ENCODE measurements at places on chromosomes 4 and X. TPM values are rescaled to one million over a fixed set of nuclear protein-coding genes. Genes with fewer than 3 reads are reported as not detected.

The SSX1 gene
- not detected for total RNA-seq

The HTN3 gene
- not detected for total RNA-seq

The YY2 gene
- 1.4 TPM for total RNA-seq

The ASMT gene
- total RNA-seq = not detected

The CACNA1F gene
- not detected for total RNA-seq

The USP17L17 gene
- not detected for total RNA-seq

The CLDN22 gene
- total RNA-seq = not detected

The EXOC1L gene
- not detected for total RNA-seq

The SPANXN4 gene
- total RNA-seq = not detected

The SHOX gene
- not detected for total RNA-seq

The RAB40A gene
- 0.16 TPM for total RNA-seq

The MAGEA8 gene
- not detected for total RNA-seq

The HCCS gene
- total RNA-seq = 17.5 TPM

The GPM6B gene
- total RNA-seq = 7.7 TPM

The WNK3 gene
- 0.16 TPM for total RNA-seq

The SLC2A9 gene
- total RNA-seq = 2.5 TPM

The USP53 gene
- 9.9 TPM for total RNA-seq

The NDP gene
- 0.34 TPM for total RNA-seq

The RBMX gene
- 121 TPM for total RNA-seq

The MAGEA11 gene
- not detected for total RNA-seq

All from bronchial smooth muscle cell (primary cell).